ENCODE measurements at places on chromosomes 11 and 22.
A peak's percentile ranks its signal among the peaks of the same experiment; 100 is the strongest.

- no peak for DNase-seq
These were observed 218.4 kb downstream of the ADAMTS15 start for GRCh38 chr11:130666781-130667251.

DNA sequence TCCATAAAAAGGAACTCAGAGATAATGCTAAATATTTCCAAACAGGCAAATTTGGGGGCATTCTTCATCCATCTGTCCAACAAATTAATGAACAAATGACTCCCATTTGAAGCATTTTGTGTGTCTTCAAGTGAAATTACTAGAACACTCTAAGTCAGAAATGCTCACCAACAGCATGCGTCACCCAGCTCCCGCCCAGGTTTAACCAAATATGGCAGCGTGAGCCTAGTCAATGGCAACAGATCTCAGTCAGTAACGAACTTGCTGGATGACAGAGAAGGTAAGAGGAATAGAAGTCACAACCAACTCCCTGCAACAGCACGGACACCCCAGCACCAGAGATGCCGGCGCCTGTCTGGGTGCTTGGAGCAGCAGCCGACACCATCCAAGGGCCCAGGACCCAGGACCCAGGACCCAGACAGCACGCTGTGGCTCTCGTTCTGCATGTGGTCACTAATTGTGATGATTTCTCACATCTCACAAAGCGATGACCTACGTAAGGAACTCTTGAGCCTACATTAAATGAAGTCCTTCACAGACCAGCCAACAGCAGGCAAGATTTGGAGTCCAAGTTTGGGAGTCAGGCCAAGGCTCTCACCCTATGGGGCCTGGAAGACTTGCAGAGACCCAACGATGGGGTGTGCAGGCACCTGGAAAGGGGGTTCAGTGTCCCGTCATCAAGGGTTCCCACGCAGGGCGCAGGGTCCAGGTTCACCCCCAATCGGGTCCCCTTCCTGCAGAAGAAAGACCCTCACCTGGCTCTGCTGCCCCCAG lies 556.9 kb downstream of the BRD1 start:
- DNase-seq, result no peak

DNA sequence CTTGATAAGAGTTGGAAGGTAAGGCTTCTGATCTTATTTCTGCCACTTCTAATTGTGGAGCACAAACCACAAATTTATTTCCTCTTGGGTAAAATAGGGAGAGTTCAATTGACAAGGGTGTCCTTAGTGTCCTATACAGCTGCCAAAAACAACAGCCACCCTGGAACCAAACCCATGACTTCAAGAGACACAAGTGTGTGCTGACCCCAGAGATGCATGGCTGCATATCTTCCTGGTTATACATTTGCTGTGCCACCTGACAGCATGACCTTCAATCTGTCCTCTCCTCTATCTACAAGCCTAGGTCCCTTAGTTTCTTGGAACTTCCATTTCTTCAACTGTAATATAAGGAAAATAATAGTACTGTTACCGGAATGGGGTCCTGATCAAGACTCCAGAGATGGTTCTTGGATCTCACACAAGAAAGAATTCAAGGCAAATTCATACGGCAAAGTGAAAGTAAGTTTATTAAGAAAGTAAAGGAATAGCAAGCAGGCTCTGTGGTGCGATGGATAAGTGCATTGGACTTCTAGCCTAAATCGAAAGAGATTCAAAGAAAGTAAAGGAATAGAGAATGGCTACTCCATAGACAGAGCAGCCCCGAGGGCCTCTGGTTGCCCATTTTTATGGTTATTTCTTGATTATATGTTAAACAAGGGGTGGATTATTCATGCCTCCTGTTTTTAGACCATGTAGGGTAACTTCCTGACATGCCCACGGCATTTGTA lies 15.5 kb upstream of the TMEM123 start:
- no peak for DNase-seq

DNA sequence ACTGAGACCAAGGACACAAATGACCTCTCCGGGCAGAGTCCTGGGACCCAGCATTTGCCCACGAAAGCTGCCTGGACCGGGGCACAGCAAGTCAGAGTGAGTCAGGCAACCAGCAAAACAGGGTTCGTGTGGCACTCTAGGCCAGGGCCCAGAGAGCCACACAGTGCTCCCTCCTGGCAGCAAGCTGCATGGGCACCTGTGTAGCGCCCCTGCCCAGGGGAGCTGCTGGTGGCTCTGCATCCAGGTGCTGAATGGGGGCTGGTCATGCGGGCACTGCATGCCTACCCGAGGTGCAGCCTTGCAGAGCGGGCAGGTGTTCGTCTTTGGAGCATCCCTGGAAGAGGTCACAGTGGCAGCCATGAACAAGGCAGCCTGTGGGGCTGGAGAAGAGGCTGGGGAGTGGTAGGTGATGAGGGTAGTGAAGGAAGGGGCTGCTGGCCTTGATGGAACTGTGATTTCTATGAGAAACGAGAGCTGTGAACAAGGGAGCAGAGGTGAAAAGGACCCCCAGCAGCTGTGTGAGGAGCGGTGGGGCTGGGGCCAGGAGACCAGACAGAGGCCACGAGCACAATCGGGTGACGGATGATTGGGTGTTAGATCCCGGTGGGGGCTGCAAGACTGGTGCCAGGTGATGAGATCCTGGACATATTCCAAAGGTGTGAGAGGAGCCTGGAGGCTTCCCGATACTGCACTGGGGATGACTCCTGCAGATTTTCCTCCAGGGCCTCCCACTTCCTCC lies 63.3 kb downstream of the DGCR2 start:
- DNase-seq, result no peak

- DNase-seq, result no peak
These were observed 3.6 kb downstream of the PEX26 start for GRCh38 chr22:18081416-18081815.

DNA sequence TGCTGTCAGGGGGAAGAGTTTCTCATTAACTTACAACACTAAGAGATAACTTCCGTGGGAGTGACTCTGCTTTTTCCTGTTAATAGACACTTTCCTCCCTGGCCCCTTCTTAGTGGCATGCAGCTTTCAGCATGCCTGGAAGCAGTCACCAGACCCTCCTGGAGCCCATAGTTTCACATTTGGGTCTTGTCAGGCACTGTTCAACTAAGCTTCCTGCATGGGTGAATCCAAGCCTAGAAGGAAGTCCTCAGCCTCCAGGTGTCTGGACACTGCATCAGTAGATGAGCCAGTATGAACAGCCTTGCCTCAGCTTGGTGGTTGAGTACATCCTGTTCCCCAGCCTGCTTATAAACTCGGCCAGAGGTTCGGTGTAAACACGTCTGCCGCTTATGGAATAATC lies 68.1 kb downstream of the PPP6R3 start:
- no peak for DNase-seq

DNA sequence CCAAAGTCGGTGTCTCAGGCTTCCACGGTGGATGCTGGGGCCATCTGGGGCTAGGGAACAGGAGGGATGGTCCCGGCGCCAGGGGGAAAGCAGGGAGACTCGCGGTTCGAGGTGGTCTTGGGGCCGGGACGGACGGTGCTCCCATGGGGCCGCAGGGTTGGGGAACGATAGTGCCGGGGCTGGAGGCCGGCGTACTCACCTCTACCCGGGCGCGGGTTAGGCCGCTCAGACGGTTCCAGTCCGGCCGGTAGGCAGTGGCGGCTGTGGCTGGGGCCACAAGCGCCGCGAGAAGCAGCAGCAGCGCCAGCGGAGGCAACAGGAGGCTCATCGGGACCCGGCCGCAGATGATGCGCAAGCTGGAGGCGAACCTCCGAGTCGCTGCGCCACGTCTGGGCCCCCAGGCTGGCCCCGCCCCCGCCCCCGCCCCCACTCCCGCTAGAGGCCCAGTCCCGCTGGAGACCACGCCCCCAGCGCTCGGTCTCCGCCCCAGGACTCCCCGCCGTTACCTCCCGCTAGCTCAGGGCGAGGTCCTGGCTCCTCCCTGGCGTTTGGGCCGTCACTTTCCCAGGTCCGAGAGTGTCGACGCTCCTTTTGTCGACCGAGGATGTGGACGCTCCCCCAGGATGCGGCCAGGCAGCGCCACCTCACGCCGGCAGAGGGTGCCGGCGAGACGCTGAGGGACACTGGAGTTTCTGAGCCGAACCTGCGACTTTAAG lies at the start of gene SELENOM:
Gene SELENOM (minus strand): TSS at position 391 of the 716 bp plus-strand sequence. CDS start 63 bp downstream, at position 328.
- DNase-seq, result peak; percentile 84

- DNase-seq, result no peak
These were observed 20.6 kb downstream of the POLR3H start for GRCh38 chr22:41523464-41524221.

DNA sequence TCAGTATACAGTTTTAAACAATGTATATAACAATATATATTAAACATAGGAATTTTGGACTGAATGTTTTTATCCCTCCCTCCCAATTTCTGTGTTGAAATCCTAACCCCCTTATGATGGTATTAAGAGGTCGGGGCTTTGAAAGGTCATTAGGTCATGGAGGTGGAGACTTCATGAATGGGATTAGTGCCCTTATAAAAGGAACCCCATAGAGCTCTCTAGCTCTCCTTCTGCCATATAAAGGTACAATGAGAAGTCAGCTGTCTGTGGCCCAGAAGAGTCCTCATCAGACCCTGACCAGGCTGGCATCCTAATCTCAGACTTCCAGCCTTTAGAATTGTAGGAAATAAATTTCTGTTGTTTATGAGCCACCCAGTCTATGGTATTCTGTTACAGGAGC lies 6.5 kb downstream of the NNMT start:
- DNase-seq, result no peak

- no peak for DNase-seq
These were observed 105.3 kb upstream of the KIRREL3 start for GRCh38 chr11:127105593-127106541.

GRCh38 chr11:43278193-43278956 lies 33.4 kb upstream of the API5 start:
- no peak for DNase-seq

DNA sequence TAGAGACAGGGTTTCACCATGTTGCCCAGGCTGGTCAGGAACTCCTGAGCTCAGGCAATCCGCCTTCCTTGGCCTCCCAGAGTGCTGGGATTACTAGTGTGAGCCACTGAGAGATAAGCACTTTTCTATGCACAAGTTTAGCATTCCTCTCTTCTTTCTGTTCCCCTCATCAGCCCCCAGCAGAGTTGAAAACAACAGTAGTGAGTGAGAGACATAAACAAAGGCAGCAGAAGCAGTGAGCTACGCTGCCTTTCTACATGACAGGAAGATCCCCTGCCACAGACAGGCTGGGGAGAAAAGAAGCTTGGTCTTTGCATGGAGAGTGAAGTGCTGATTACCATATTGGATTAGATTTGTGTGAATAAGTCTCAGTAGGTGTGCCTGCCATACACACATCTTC lies 392.0 kb upstream of the KIRREL3 start:
- DNase-seq, result no peak
